Cardiac atrium fibroblast (primary cell): ENCODE measurements at places on chromosomes 5 and 9. TPM values are rescaled to one million over a fixed set of nuclear protein-coding genes. Genes with fewer than 3 reads are reported as not detected.

C7 gene
- 1,610 and 3,690 TPM in 2 replicates for total RNA-seq

TRIM23 gene
- total RNA-seq, result 7.8 and 10.2 TPM in 2 replicates

TMEFF1 gene
- 0.36 and 2.9 TPM in 2 replicates for total RNA-seq

PCDHB2 gene
- total RNA-seq, result 0.90 and 1.3 TPM in 2 replicates

ANKRD31 gene
- total RNA-seq, result 0.54 TPM in 1 of 2 replicates, not detected in the other

AGXT2 gene
- not detected in 2 replicates for total RNA-seq

POC5 gene
- total RNA-seq, result 9.6 and 28.7 TPM in 2 replicates

CXCL14 gene
- total RNA-seq, result not detected in 2 replicates

PHF24 gene
- total RNA-seq, result not detected in 2 replicates

MARCOL gene
- not detected in 2 replicates for total RNA-seq

FBXL7 gene
- 8.3 and 8.8 TPM in 2 replicates for total RNA-seq

ARL14EPL gene
- not detected in 2 replicates for total RNA-seq

THBS4 gene
- total RNA-seq, result 0.16 TPM in 1 of 2 replicates, not detected in the other

FGFR4 gene
- 16.4 and 19.8 TPM in 2 replicates for total RNA-seq

ST8SIA4 gene
- total RNA-seq, result 0.90 and 2.4 TPM in 2 replicates

SLC44A1 gene
- 88.6 and 98.2 TPM in 2 replicates for total RNA-seq

ST6GALNAC4 gene
- 66.1 and 73.9 TPM in 2 replicates for total RNA-seq

SHISAL2B gene
- total RNA-seq, result not detected in 2 replicates

SLCO6A1 gene
- not detected in 2 replicates for total RNA-seq

FAM153A gene
- not detected in 2 replicates for total RNA-seq

SHROOM1 gene
- total RNA-seq, result 5.2 and 19.1 TPM in 2 replicates

CATSPER3 gene
- total RNA-seq, result not detected in 2 replicates

CCL27 gene
- total RNA-seq, result not detected in 2 replicates

PTGER4 gene
- 36.9 and 86.7 TPM in 2 replicates for total RNA-seq

IFNK gene
- not detected in 2 replicates for total RNA-seq

SPATA31D4 gene
- not detected in 2 replicates for total RNA-seq

PCDHGA9 gene
- total RNA-seq, result 1.4 and 2.6 TPM in 2 replicates

TXNDC15 gene
- 83.1 and 175 TPM in 2 replicates for total RNA-seq

FSTL4 gene
- not detected in 2 replicates for total RNA-seq

DAB2IP gene
- 7.6 and 8.6 TPM in 2 replicates for total RNA-seq

TMOD1 gene
- total RNA-seq, result 0.18 and 0.65 TPM in 2 replicates

CCNJL gene
- total RNA-seq, result 0.16 and 0.90 TPM in 2 replicates

IFNA6 gene
- total RNA-seq, result not detected in 2 replicates

C1QTNF3 gene
- total RNA-seq, result 0.65 and 1.6 TPM in 2 replicates

CYFIP2 gene
- total RNA-seq, result 0.54 and 4.7 TPM in 2 replicates

FOXD4L3 gene
- total RNA-seq, result not detected in 2 replicates

GMCL2 gene
- not detected in 2 replicates for total RNA-seq

FAM53C gene
- 25.4 and 26.2 TPM in 2 replicates for total RNA-seq

SLC6A18 gene
- total RNA-seq, result not detected in 2 replicates

AK1 gene
- total RNA-seq, result 91.3 and 105 TPM in 2 replicates
